ENCODE measurements at places on chromosomes 6 and 20. TPM values are rescaled to one million over a fixed set of nuclear protein-coding genes. Genes with fewer than 3 reads are reported as not detected.

SCUBE3 gene
- total RNA-seq = not detected

DNA sequence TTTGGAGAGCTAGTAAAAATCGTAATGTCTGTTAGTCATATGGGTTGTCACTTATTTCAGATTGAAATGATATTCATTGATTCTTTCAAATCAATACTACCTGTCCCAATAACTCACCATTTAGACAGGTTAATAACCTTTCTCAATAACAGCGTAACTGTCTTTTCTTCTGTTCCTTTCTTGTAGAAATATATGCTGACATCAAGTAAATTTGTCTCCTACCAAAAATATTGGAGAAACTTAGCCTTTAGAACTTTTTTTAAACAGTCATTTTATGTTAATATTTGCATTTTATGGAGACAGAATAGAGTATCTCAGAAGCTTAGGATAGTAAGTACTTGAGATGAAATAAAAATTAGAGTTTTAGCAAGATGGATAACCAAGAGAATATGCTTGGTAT lies 278.2 kb downstream of the UST start:
- no peaks in the 10 kb centered on the region for H3K36me3 ChIP-seq
- no peaks in the 10 kb centered on the region for H3K4me1 ChIP-seq
- no peak overlapping the region for H3K27ac ChIP-seq
- no peak for DNase-seq
- H3K27me3 ChIP-seq = peaks cover 4% of the 10 kb centered on the region

- no peaks in the 10 kb centered on the region for H3K36me3 ChIP-seq
- no peaks in the 10 kb centered on the region for H3K4me1 ChIP-seq
- no peaks in the 10 kb centered on the region for H3K27me3 ChIP-seq
- H3K4me3 ChIP-seq = no peak overlapping the region
- H3K27ac ChIP-seq = no peak overlapping the region
- DNase-seq = no peak
Measured at GRCh38 chr6:127103482-127103881, 15.0 kb upstream of the RSPO3 start.

PPIL4 gene
- 26.9 TPM for total RNA-seq

COL11A2 gene
- total RNA-seq = 0.35 TPM

DNA sequence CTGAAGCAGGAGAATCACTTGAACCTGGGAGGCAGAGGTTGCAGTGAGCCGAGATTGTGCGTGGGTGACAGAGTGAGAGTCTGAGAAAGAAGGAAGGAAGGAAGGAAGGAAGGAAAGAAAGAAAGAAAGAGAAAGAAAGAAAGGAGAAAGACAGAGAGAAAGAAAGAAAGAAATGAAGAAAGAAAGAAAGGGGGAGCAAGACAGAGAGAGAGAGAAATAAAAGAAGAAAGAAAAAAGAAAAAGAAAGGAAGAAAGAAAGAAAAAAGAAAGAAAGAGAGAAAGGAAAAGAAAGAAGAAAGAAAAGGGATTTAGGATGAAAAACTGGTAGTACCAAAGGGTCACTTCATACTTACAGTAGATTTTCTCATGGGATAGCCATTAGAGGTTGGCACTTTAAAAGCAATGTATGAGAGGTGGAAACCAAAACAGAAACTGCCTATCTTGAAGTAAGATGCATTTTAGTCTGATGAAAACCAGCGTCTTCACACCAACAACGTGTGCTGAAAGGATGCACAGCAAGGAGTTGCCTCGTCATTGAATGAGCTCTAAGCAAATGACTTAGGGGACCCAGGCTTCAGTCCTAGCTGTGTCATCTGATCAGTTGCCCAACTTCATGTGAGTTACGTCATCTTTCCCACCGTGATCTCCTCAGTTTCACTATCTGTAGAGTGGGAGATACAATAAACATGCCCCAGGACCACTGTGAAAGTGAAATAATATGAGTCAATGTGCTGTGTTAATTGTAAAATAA lies 133.9 kb upstream of the NEDD9 start:
- H3K4me1 ChIP-seq = no peaks in the 10 kb centered on the region
- H3K36me3 ChIP-seq = no peaks in the 10 kb centered on the region
- H3K27ac ChIP-seq = no peak overlapping the region
- DNase-seq = no peak
- H3K27me3 ChIP-seq = peaks cover 10% of the 10 kb centered on the region

DNA sequence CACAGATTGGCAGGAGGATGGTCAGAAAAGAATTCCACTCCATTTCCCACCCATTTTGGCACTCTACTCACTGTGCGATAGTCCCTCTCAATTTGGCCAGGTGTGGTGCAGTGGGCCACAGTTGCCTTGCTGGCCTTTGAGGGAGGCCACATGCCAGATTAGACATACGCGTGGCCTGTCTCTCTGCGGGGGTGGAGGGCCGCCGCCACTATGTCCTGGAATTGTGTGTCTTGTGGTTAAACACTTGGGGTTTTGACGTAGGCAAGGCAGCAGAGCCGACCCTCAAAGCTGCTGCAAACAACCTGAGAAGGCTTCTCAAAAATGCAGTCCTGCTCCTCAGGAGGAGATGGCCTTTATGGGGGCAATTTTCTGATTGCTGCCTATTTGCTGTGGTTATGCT lies 4.9 kb upstream of the DAAM2 start:
- H3K4me3 ChIP-seq = no peak overlapping the region
- H3K36me3 ChIP-seq = no peaks in the 10 kb centered on the region
- no peaks in the 10 kb centered on the region for H3K4me1 ChIP-seq
- no peak overlapping the region for H3K27ac ChIP-seq

- H3K27me3 ChIP-seq = no peaks in the 10 kb centered on the region
- H3K27ac ChIP-seq = no peak overlapping the region
- H3K4me3 ChIP-seq = no peak overlapping the region
- H3K4me1 ChIP-seq = no peaks in the 10 kb centered on the region
- H3K36me3 ChIP-seq = no peaks in the 10 kb centered on the region
Measured at GRCh38 chr20:8357703-8358102, 225.6 kb downstream of the PLCB1 start.

- H3K27ac ChIP-seq = no peak overlapping the region
- H3K4me3 ChIP-seq = no peak overlapping the region
- no peak for DNase-seq
Measured at GRCh38 chr20:13207016-13207415, 14.1 kb upstream of the ISM1 start.

GRCh38 chr20:17648791-17649730 lies 33.0 kb downstream of the RRBP1 start:
- H3K36me3 ChIP-seq = peaks cover 2% of the 10 kb centered on the region
- H3K27me3 ChIP-seq = no peaks in the 10 kb centered on the region
- no peak overlapping the region for H3K27ac ChIP-seq
- H3K4me3 ChIP-seq = no peak overlapping the region

DNA sequence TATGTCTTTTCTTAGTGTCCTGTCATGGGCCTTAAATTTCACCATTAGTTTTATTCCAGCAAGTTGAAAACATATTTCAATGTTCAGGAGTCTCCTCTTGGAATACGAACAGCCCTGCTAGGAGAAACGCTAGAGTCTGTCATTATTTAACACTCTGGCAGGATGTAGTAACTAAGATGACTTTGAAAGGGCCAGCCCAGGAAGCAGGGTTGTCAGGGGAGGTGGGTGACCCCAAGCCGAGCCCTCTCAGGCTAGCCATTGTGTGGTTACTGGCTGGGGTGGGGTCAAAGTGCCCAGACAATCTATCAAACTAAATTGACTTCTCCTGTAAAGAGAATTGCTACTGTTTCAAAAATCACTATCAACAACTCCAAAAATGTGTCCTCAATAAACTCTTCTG lies 67.8 kb downstream of the LY86 start:
- no peaks in the 10 kb centered on the region for H3K4me1 ChIP-seq
- H3K27me3 ChIP-seq = no peaks in the 10 kb centered on the region
- no peak overlapping the region for H3K4me3 ChIP-seq
- H3K27ac ChIP-seq = 0 out of 3 replicates have a peak overlapping the region, but pooled peaks have one; percentile 1

- no peaks in the 10 kb centered on the region for H3K36me3 ChIP-seq
- H3K27me3 ChIP-seq = no peaks in the 10 kb centered on the region
- DNase-seq = no peak
- no peak overlapping the region for H3K27ac ChIP-seq
- no peaks in the 10 kb centered on the region for H3K4me1 ChIP-seq
- no peak overlapping the region for H3K4me3 ChIP-seq
Measured at GRCh38 chr6:142740449-142740848, 204.5 kb downstream of the HIVEP2 start.

PPP1R14C gene
- 14.1 TPM for total RNA-seq

ROS1 gene
- total RNA-seq = 0.07 TPM

DNA sequence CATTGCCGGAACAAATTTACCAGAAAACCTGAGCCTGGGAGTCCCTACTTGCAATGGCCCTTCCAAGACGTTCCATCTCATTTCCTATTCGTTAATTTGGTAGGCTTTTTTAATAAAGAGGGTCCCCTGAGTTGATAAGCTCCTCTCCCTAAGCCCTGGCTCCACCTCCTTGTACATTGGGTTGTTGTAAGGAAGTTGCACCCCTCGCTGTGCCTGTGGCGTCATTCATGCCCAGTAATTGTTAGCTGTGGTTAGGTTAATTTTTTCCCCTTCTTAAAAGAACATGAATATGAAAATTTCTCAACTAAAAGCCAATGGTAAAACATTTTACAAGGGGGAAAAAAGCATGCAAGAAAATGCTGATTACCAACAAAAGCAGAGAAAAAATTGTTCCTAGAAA lies 91.9 kb downstream of the SLC24A3 start:
- no peak overlapping the region for H3K4me3 ChIP-seq
- no peaks in the 10 kb centered on the region for H3K4me1 ChIP-seq
- DNase-seq = no peak
- H3K27ac ChIP-seq = no peak overlapping the region

EIF2S2 gene
- total RNA-seq = 118 TPM

DNA sequence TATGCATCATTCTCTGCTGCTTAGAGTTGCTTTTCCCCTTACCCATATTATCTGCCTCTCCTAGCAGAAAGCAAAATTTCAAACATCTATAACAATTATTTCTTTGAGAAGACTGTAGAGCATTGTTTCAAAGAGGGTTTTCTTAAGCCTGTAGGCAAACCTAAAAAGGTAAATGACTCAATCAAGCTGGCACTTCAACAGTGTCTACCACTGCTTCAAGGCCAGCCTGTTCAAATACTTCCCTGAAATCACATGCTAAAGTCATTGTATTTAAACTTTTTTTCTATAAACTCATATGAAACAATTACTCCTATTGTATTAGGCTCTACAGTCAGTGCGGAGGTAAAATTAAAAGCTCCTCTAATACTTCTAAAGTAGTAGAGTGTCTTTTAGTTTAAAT lies 87.1 kb downstream of the OGFRL1 start:
- no peak overlapping the region for H3K4me3 ChIP-seq
- no peaks in the 10 kb centered on the region for H3K27me3 ChIP-seq
- H3K4me1 ChIP-seq = no peaks in the 10 kb centered on the region
- no peak overlapping the region for H3K27ac ChIP-seq
- no peak for DNase-seq

INSM1 gene
- not detected for total RNA-seq

RSPH4A gene
- 0.11 TPM for total RNA-seq

DNA sequence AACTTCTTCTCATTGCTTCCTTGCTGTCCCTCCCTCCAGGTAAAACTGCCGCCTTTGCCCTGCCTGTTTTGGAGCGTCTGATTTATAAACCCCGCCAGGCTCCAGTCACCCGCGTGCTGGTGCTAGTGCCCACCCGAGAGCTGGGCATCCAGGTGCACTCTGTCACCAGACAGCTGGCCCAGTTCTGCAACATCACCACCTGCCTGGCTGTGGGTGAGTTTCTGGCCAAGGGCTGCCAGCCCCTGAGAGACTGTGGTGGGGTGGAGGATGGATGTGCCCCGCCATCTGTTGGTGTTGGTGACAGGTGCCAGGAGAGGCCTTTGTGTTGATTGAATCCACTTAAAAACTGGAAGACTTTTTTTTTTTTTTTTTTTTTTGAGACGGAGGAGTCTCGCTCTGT lies 9.5 kb downstream of the DDX27 start:
- no peak overlapping the region for H3K27ac ChIP-seq
- DNase-seq = no peak
- peaks cover 85% of the 10 kb centered on the region for H3K36me3 ChIP-seq
- H3K4me1 ChIP-seq = peaks cover 4% of the 10 kb centered on the region

Data from K562 (cell line).